ENCODE measurements at places on chromosomes 3 and 15.

- no peak for DNase-seq
These were observed 13.9 kb downstream of the MAPKAPK3 start for GRCh38 chr3:50630877-50631276.

DNA sequence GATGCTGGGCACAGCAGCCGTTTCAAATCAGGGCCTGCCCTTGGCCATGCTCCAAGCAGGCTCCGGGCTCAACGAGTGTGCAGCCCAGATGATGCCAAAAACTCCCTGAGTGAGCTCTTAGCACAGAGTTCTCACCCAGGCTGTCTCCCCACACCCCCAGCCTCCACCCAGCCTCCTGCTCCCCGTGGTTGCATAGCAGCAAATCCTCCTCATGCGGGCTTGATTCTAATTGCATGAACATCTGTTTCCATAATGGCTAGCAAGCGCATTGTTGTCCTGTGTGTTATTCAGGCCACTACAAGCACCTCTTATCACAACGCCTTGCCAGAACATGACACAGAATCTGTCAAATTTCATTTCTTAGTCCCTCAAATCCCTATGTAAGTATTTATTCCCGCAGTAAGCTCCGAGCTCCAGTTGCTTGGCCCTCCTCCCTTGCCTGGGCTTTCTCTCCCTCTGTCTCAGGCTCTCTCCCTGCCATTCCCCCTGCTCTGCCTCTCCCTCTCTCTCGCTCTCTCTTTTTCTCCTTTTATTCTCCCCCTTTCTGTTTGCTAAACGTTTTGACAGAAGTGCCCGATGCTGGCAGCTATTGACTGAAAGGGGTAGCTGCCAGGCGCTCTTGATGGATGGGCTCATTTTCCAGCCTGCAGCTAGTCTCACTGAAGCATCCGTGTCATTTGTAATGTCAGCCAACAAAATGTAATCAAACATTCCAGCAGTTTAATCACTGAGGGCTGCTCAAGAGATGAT lies 306.5 kb downstream of the IL20RB start:
- DNase-seq = no peak

GRCh38 chr3:34258271-34258998 lies 460.0 kb downstream of the PDCD6IP start:
- no peak for DNase-seq

- no peak for DNase-seq
These were observed 33.6 kb downstream of the ABTB1 start for GRCh38 chr3:127706312-127706711.

DNA sequence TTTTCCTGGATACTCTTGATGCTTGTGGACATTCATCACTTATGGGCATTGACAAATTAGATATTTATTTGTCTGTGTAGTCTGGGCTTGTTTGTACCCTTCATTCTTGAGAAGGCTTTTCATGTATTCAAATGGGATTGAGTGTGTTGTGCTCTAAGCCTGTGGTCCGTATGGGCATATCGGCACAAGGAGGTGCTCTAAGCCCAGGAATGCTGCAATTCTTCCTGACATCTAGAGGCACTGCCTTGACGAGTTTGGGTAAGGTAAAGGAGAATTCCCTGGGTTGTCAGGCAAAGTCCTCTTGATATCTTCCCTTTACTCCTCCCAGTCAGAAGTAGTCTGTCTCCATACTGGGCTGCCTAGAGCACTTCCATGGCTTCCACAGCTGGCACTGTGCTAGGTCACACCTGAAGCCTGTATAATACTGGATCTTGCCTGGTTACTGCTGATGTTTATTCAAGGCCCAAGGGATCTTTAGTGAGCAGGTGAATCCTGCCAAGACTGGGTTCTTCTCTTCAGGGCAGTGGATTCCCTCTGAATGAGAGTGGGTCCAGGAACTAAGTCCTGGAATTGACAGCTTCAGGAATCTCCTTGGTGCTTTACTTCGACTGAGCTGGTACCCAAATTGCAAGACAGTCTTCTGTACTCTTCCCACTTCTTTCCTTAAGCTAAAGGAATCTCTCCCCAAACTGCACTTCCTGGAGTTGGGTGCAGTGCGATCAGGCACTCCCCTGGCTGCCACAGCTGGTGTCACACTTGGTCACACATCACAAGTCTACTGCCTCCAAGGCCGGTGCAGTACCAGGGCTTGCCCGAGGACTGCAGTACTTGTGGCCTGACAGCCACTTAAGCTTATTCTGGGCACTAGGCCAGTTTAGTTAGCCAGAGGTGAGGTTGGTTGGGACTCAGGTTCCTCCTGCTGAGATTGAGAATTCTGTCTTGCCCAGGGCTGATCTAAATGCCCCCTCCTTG lies 46.0 kb downstream of the GALK2 start:
- no peak for DNase-seq

DNA sequence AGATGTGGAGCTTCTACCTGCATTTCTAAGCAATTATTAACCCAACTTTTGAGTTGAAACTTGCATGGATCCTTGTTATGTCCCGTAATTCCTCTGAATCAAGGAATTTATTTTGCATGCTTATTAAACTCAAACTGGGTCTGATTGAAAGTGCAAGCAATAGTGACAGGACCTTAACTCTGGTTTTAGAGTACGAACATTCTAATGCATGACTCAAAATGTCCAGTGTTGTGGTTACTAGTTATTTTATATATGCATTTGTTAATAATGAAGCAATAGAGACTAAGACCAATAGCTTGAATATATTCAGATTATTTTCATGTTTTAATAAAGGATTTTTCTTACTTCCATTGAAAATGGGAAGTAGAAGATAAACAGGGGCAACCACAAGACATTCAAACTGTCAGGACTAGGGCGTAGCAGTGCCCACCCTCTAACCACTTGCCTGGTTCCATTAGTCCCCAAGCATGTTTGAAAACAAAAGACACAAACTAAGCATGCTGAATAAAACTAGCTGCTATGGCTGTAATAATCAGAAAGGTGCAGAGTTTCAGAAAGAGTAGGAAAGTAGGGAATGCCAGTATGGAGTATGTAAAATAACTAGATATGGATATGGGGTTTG lies 28.1 kb downstream of the OIP5 start:
- DNase-seq = no peak

- peak; percentile 26 for DNase-seq
These were observed 36.3 kb upstream of the GNB5 start for GRCh38 chr15:52227456-52227855.

DNA sequence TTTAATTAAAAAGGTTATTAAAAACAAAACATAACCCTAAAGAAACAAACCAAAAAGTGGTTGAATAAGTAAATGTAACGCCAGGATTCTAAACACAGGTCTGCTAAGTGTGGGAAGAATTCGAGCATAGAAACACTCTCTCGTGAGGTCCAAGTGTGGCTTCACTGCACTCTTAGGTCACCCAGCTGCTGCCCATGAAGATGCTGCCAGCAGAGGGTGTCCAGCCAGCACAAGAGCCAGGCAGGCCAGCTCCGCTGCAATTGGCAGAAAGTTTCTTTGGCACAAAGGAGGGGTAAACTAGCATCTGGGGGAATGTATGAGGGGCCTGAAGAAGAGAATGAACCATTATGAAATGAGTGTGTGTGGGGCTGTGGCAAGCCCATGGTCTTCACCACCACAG lies 215.7 kb upstream of the FEZF2 start:
- no peak for DNase-seq

GRCh38 chr3:106276151-106276550 lies 407.3 kb upstream of the CBLB start:
- DNase-seq = no peak

- DNase-seq = no peak
These were observed 7.5 kb upstream of the APOD start for GRCh38 chr3:195591220-195591619.

DNA sequence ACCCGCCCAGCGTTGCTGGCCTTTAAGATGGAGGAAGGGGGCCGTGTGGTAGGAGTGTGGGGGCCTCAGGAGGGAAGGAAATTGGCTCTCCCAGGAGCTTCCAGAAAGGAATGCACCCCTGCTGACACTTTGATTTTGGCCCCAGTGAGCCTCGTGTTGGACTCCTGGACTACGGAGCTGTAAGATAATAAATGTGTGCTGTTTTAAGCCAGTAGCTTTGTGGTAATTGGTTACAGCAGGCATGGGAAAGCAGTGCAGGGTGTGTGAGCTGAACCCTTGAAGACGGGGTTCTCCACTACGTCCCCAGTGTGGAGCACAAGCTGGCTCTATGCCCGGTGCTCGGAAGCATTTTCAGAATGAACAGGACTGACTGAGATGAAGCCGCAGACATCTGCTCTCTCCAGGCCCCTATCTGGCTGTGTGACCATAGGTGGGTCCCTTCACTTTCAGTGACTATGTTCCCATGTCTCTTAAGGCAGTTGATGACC lies 22.9 kb upstream of the CGNL1 start:
- DNase-seq = no peak

DNA sequence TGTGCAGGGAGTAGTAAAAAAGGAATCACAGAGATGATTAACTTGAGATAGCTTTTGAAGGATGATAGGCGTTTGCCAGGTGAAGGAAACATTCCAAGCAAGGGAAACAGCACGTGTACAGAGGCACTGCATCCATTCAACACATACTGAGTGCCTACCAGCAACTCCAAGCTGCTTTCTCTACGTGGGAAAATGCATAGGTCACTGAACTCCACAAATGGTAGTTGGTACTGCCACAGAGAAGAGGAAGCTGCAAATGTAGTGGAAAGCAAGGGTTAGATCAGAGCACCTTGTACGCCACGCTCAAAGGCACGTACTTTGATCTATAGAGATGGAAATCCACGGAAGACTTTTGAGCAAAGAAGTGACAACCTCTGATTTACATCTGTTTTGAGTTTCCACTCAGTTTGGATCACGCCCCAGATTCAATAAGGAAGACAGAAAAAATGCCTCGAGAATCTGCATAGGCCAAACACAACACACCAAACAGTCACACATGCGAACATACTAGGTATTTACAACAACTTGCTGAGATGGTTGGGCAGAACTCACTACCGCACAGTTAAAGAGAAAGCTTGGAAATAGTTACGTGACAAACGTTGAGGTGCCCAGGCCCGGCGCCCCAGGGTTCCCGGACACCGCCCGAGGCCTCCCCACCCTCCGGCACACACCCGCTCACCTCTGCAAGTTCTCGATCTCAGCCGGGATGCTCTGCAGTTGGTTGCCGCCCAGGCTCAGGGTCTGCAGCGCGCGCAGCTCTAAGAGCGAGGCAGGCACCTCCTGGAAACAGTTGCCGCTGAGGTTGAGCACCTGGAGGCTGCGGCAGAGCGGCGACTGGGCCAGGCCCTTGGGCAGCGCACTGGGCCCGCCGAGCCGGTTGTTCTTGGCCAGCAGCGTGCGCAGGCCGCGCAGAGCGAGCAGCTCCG lies 826 bp downstream of the LRRC58 start:
- DNase-seq = peak; percentile 15

GRCh38 chr15:78492872-78493271 lies 14.5 kb upstream of the HYKK start:
- DNase-seq = no peak

- DNase-seq = no peak
These were observed 75.6 kb upstream of the MYRIP start for GRCh38 chr3:39733804-39734203.

All from stimulated activated CD8-positive, alpha-beta memory T cell treated with anti-CD3 and anti-CD28 coated beads, Interleukin-7, amount 100 ng/mL, for 24 hours (primary cell).